ENCODE measurements at places on chromosomes 2 and 18.
A peak's percentile ranks its signal among the peaks of the same experiment; 100 is the strongest.

DNA sequence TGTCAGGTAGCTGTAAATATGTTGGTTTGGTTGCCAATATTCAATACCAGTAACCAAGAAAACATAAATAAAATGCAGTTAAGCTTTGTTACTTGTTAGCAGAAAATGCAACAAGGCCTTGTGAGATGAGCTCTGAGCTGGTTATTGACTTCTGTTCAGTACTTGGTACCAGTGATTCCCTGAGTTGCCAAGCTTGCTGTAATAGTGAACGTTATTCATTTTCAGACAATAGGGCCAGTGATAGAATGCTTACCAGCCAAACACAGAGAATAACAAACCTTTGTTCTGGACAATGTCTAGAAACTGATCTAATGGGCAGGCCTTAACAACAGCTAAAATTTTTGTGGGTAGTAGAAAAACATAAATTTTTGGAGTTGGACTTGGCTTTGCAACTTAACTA is 29.5 kb downstream of the RASGRP3 start:
- DNase-seq = no peak

- DNase-seq = peak; percentile 68
Observed at GRCh38 chr18:9913526-9914333, at the start of gene VAPA. Gene VAPA (plus strand): TSS chr18:9914016. CDS start chr18:9914257, 241 bp downstream.

DNA sequence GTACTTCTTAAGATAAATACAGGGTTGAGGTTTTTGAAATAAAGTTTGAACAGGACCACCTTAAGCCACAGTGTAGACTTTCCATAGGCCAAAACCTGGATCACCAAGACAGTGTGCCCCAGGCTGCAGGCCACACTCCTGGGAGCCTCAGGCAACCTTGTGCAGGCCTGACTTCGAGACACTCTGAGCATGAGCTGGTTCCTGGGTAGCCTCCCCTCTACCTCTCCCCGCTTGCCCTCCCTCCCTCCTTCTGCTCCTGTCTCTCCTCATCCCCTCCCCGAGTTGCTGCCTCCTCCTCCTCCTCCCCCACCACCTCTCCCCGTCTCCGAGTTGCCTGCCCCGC is 10.6 kb upstream of the PROC start:
- no peak for DNase-seq

DNA sequence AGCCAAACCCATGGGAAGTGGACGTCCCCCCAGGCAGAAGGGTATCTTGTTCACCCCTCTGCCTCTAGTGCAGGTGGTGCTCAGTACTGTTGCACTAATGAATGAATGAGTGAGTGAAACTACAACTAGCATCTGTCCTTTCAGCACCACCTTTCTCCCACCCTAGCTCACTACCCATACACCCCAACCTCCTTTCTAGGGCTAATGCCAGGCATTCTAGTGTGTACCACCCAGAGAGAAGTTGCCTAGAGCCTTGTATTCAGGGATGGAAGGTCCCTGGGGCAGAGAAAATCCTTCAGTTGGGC is 22.5 kb downstream of the CCT7 start:
- no peak for DNase-seq

- DNase-seq = peak; percentile 43
Observed at GRCh38 chr2:85768713-85769112, 14.9 kb downstream of the ATOH8 start.

- no peak for DNase-seq
Observed at GRCh38 chr18:13377496-13377895, 158.9 kb downstream of the LDLRAD4 start.

- DNase-seq = no peak
Observed at GRCh38 chr2:236919209-236919608, 166.5 kb upstream of the COPS8 start.

GRCh38 chr2:219001100-219001576 is 7.9 kb upstream of the CRYBA2 start:
- no peak for DNase-seq

GRCh38 chr2:107591561-107592279 is 235.0 kb upstream of the RGPD4 start:
- DNase-seq = no peak

DNA sequence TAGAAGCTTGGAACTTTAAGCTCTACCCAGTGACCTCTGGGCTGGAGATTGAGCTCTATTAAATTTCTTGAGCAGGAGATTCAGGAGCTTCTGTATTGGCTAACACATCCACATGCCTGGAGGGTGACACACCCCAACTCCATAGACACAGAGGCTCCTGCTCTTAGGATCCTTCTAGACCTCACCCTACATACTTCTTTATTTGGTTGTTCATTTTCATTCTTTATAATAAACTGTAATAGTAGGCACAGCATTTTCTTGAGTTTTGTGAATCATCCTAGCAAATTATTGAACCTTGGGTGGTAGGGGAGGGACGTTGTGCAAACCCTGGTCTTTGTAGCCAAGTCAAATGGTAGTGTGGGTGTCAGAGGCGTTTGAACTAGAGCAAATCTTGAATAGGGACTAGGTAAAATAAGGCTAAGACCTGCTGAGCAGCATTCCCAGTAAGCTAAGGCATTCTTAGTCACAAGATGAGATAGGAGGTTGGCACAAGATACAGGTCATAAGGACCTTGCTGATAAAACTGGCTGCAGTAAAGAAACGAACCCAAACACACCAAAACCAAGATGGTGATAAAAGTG is 323.8 kb upstream of the GALNT5 start:
- no peak for DNase-seq

GRCh38 chr2:172822585-172822984 is 86.9 kb downstream of the RAPGEF4 start:
- DNase-seq = no peak

GRCh38 chr18:69674292-69674877 is 273.3 kb downstream of the CD226 start:
- no peak for DNase-seq

- DNase-seq = peak; percentile 74
Observed at GRCh38 chr18:79944126-79944731, 7.2 kb downstream of the SLC66A2 start.

- DNase-seq = no peak
Observed at GRCh38 chr2:191499874-191500565, 177.9 kb upstream of the NABP1 start.

DNA sequence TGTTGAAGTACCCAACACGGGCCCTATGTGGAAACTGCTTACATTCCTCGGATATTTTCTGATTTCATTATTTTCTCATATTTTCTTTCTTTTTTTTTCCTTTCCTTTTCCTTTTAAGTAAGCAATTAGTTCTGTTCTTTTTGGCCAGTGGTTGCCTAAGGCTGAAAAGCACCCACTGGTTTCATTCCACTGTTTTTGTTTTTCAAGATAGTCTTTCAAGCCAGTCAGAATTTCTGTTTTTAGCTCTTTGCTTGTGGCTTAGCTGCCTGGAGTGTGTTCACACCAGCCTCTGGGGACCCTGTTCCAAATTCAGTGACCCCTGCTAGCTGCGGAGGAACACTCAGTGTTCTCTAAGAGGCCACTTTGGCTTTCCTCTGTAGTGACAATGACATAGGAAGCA is 73.6 kb downstream of the NRP2 start:
- no peak for DNase-seq

DNA sequence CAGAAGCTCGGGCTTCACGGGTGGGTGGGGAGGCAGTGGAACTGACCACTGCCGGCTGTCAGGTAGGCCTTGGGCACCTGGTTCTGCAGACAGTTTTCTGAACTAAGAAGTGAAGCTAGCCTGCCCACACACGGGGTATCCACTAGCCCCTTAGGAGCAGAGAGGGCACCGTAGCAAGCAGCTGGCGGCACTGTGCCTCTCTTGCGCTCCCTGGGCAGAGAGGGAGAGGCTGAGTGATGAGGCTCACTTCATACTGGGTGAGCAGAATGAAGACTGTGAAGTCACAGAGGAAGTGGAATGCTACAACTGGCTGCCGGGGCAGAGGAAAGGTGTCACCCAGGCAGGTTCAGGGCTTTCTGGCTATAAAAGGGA is 753 bp downstream of the ITPRIPL1 start:
- peak; percentile 6 for DNase-seq

- DNase-seq = no peak
Observed at GRCh38 chr2:82667491-82667890, 1791.6 kb downstream of the SUCLG1 start.

DNA sequence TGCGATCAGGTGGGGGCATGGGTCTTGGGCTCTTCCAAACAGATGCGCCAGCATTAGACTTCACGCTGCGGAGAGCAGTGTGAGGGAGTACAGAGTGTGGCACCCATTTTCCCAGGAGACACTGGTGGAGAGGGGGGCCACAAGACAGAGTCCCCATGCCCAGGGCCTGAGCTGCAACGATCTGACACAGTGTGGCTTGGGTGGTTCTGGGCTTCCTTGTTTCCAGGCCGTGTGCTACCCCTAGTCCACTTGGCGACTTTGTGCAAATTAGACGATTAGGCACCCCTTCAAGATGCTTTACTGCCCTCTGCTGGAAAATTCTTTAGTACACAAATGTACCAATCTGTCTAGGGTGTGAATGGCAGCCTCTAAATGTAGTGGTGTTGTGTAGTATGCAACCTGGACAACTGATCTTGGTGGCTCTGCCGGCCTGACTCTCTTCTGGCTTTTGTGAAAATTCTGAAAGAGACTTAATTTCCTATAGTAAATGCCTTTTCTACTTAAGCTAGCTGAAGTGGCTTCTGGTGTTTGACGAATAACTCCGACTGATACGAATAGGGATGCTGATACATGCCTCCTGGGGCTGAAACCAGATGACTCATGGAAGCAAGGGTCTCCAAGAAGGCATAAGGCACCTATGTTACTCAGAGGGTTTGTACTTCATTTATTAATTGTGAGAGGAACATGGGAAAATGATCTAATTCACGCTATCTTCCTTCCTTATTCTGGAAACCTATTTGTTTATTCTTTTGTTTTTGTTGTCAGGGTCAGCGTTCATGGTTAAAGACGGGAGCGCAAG is 92.3 kb upstream of the SMAD2 start:
- peak; percentile 80 for DNase-seq

- no peak for DNase-seq
Observed at GRCh38 chr2:20467789-20468548, 21.1 kb downstream of the RHOB start.

- DNase-seq = no peak
Observed at GRCh38 chr18:35030277-35030989, 10.8 kb upstream of the MAPRE2 start.

DNA sequence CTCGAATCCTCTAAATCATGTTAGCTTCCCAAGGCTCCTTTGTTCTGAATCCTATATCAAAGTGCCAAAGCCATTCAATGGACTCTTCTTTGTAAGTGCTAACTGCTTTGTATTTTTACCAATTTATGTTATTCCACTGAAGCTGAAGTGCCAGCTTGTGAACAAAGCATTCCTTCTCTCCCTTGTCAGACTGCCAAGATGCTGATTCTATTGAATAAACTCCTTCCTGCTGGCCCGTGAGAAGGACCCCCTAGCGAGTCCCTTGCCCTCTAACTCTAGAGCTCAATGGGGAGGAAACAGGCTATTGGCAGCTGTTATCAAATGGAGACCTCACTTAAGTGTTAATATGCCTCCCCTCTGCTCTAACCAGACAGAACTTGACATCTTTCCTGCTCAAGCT is 1097.9 kb upstream of the CNTNAP5 start:
- no peak for DNase-seq

DNA sequence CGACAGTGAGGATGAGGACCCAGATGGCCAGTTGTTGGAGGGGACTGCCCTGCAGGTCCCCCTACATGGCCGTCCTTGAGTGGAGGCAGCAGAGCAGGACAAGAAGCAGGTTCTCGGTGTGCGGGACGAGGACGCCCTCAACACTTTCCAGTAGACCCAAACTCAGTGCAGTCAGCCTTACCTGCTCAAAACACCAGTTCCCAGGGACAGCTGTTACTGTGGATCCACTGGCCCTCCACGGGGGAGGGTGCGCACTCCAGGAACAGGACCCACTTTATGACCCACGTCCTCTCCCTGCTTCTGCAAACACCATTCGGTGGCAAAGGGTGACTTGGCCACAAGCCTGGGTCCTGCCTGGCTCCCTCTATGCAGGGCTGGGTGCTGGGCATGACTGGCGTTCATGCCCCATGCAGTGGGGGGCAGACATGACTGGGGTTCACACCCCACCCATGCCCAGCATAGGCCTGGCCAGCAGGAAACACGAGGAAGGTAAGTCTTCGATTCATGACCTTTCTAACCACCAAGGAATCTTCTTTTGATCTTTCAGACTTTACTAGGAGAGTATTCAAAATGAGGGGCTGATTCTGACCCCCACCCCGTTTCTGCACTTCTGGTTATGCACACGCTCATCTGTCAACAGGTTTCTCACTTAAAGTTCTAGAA is 233.7 kb downstream of the HDAC4 start:
- DNase-seq = no peak

DNA sequence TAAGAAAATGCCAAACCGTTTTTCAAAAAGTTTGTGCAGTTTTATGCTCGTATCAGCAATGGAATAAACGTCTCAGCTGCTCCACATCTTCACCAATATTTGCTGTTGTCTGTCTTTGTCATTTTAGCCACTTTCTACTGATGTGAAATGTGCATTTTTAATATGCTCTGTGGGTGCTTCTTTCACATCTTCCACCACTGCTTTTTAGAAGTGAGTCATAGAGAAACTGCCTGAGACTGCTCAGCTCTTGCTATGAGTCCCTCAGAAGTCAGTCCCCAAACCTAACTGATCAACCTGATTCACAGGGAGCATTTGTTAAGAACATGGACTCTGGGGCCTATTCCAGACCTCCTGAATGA is 41.0 kb upstream of the EPC2 start:
- no peak for DNase-seq

DNA sequence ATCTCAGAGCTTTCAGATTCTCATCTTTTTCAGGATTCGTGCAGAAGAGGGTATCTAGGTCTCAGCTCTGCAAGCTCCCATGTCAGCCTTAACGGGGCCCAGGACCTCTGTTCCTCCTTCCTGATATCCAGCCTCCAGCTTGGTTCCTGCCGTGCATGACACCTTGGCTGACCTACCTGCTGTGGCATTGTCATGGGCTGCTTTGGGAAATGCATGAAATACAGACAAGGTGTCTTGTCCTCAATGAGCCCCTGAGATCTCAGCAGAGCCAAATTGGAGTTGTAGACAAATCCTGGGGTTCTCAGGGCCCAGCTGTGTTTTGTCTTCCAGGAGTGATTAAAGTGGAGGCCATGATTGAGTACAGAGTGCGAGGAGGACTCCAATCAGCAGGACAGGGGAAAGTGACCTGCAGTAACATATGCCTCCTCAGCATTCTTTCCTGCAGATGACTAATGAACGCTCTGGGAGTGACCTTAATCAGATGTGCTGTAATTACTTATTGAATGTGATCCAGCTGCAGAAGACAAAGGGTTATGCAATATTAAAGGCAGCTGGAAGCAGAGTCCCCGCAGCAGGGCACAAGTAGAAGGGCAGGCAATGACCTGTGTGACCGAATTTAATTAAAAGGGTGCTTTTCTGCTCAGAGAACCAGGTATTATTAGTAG is 141.1 kb downstream of the CCBE1 start:
- no peak for DNase-seq

GRCh38 chr18:24002479-24002878 is 12.1 kb upstream of the TTC39C start:
- DNase-seq = no peak

- DNase-seq = no peak
Observed at GRCh38 chr18:11909591-11910026, 1.5 kb upstream of the MPPE1 start.

DNA sequence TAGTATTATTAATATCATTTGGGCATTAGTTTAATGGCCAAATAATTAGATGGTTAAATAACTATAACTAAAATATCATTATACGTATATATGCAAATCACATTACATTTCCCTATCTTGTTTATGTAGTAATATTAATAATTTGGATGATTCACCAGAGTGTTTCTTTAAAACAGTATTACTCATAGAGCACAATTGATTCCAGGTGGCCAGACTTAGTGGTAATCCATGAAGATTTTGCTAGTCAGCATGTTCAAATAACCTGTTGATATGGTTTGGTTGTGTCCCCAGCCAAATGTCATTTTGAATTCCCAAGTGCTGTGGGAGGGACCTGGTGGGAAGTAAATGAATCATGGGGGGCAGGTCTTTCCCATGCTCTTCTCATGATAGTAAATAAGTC is 782.3 kb downstream of the LRP1B start:
- DNase-seq = no peak

Measured in NCI-H1694 (cell line).